ENCODE measurements at places on chromosomes 11 and 22.

GRCh38 chr11:134630861-134631260 is 218.8 kb upstream of the B3GAT1 start:
- DNase-seq = no peak

DNA sequence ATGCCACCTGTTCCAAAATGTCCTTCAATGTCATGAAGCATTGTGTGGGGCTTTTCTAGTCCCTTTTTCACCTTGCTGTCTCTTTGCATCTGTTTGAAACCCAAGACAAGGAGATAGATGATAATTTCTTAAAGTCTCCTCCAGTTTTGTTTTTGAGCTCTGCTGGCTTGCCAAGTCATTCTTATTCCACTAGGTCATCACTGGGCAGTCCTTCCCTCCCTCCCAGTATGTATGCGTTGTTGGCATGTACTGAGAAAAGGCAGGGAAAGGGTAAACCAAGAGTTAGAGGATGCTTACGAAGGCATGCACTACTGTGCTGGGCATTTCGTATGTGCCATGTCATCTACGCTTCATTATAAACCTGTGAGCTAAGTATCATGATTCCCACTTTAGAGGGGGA is 78.6 kb downstream of the PARVA start:
- no peak for DNase-seq

GRCh38 chr11:130905512-130905911 is 10.8 kb downstream of the SNX19 start:
- no peak for DNase-seq

DNA sequence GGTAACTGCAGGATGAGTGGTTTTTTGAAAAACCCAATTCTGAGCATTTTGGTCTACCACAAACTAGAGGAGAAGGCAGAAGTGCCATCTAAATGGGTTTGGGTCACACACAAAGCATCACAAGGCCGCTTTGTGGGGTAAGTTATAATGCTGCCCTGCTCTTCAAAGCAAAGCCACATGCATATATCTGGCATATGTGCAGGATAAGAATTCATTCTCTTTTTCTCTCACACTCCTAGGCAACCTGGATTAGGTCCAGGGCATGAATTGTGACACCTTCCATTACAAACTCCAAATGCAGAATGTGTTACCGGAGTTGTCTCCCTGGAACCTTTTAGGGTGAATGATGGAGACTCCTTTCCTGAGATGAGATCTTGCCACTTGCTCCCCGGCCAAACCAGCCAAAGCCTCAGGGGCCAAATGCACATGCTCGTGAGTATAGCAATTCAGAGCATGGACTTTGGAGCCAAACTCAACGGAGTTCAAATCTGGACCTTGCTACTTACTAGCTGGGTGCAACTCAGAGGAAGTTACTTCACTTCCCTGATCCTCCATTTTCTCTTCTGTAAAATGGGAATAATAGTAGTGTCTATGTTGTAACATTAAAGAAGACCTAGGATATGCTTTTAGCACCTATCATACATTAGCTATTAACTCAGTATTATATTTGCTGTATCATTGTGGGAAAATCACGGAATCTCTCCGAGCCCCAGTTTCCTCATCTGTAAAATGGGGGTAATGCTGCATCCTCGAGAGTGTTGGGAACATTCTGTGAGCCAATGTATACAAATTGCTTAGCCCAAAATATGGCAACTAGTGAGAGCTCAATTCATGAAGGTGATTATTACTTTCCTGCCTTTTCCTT is 96.6 kb downstream of the COMMD9 start:
- DNase-seq = no peak

- DNase-seq = no peak
These were observed 7.2 kb downstream of the SGSM1 start for GRCh38 chr22:24812950-24813775.

DNA sequence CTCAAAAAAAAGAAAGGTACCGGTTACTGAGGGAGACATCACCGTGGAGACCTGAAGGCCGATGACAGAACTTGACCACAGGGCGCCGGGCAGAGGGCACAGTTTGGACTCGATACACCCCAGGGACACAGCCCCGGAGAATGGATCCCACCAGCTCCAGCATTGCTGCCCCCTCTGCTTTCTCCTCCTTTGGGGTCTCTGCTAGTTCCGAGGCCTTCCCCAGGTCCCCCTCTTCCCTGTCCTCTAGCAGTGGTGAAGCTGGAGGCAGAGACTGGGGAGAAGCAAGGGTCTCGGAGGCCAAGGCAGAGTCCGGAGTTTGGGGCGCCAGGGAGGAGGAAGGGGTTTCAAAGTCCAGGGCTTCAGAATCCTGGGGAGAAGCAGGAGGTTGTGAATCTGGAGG is 4.8 kb upstream of the EEF1G start:
- DNase-seq = no peak

DNA sequence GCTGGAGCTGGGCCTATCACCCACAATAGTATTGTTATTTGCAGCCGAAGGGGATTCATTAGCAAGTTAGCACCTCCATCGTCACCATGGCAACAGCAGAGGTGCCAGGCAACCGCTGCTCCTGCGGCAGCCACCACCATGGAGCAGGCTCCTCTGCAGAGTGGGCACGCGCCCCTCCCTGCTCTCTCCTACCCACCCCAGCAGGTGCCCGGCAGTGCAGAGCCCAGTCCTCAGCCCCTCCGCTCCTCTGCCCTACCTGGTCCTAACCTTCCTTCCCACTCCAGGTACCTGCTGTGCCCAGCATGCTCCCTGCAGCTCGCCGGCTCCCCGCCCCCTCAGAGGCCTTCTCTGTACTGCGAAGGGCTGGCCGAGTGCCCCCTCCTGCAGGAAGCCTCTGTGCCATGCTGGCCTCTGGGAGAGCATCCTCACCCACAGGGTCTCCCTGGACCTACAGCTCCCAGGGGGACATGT is 3.6 kb downstream of the DUSP8 start:
- no peak for DNase-seq

GRCh38 chr11:68840661-68841653 is 759 bp downstream of the CPT1A start:
- DNase-seq = no peak

- no peak for DNase-seq
These were observed 3.7 kb downstream of the TMEM123 start for GRCh38 chr11:102448869-102449224.

- DNase-seq = no peak
These were observed 2113.5 kb downstream of the LRRC4C start for GRCh38 chr11:39345834-39346442.

DNA sequence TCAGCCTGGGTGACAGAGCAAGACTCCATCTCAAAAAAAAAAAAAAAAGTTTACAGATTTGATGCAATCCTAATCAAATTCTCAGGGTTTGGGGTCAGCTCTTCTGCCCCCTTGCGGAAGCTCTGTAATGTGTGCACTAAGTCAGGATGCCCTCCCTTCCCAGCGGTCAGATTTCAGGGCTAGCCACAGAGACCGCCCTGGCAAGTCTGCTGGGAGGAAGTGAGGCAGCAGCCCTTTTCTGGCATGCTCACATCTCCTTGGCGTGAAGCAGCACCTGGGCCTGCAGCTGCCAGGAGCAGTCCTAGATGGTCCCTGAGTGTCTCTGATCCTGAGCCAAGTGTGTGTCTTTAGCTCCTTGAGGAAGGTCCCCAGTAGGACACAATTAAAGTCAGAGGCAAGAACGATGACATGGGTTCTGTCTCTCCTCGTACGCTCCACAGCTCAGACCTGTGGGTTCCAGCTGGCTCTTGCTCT is 10.9 kb upstream of the APOBEC3C start:
- DNase-seq = peak; percentile 46

- no peak for DNase-seq
These were observed 35.3 kb downstream of the AMOTL1 start for GRCh38 chr11:94803491-94803890.

All from stimulated activated CD4-positive, alpha-beta T cell treated with anti-CD3 and anti-CD28 coated beads, TNF-alpha, amount 100 ng/mL, for 1 hour (primary cell).